ENCODE measurements at places on chromosomes 6 and 20.

DNA sequence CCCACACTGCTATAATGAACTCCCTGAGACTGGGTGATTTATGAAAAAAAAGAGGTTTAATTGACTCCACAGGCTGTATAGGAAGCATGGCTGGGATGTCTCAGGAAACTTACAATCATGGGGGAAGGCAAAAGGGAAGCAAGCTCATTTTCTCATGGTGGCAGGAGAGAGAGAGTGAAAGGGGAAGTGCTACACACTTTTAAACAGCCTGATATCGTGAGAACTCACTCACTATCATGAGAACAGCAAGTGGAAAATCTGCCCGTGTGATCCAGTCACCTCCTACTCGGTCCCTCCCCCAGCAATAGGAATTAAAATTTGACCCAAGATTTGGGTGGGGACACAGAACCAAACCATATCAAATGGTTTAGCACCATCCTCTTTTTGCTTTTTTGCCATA is 116.6 kb upstream of the CEP162 start:
- DNase-seq = no peak

DNA sequence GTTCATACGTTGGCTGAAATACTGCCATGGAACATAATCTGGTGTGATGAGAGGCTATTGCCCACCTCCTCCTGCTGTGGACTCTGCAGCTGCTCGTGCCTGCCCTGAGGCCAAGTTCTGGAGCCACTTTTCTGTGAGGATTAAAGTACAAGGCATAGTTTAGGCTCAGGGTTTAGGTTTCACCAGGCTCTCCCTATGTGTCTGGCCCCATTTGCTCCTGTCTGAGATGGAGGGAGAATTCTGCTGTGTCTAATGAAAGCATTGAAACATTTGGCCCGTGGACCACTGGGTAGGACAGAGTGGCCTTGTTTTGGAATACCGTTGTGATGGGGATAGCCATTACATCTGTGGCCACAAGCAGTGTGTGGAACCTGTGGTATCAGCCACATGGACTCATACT is 5.9 kb downstream of the WRNIP1 start:
- no peak for DNase-seq

DNA sequence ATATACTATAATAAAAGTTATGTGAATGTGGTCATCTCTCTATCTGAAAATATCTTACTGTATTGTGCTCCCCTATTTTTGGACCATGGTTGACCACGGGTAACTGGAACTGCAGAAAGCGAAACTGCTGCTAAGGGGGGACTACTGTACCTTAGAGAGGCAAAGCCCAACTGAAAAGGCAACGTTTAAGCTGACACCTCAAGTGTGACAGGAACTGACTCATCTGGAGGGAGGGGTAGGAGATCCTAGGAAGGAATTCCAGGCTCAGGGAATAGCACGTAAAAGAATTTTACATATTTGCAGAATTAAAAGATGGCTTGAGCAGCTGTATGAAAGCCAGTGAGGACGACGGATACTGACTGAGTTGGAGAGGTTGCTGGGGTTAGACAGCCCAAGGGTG is 34.8 kb downstream of the ELOVL2 start:
- peak; percentile 51 for DNase-seq

DNA sequence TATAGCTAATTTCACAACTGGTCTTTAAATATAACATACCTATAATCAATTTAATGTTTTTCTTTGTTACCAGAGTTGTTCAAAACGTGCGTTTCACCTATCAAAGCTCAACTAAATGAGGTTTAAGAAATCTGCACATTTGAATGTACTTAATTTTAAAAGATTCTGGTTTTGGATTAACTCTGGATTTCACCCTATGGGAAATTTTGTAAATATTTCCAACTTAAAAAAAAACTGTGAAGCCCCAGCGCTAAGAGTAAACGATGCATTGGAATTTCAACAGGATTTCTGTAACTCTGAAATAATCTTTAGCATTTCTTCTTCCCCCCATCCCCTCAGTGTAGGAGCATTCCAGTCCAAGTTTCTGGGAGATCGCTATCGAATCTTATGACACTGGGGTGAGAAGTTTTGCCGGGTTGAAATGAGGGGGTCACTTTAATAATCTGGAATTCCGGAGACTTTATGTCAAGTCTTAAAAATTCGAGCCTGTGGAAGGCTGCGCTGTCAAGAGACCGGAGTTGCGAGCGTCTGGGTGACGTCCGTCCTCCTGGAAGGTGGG is 643 bp upstream of the MAP3K4 start:
- no peak for DNase-seq

GRCh38 chr20:49545572-49545971 is 22.4 kb downstream of the PTGIS start:
- no peak for DNase-seq

- no peak for DNase-seq
Measured at GRCh38 chr20:21191839-21192238, 66.0 kb downstream of the KIZ start.

DNA sequence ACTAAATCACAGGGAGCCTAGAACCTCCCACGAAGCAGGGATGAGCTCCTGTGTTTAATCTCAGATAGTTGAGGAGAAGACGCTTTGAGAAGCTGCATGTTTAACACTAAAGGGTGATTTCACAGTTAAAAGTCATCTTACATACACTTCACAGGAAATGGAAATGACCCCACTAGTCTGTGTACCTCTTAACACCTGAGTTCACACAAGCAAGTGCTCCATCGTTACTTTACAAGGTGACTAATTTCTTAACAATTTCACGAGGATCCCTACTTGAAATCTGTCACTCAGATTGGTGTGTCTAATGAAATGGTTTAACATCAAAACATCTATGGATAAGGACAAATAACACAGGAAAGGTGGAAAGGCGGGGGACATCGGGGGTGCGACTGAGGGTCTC is 93.8 kb upstream of the RPS6KA2 start:
- no peak for DNase-seq

- peak; percentile 62 for DNase-seq
Measured at GRCh38 chr20:10611357-10611756, 62.4 kb downstream of the JAG1 start.

GRCh38 chr20:53664121-53664520 is 70.5 kb upstream of the ZNF217 start:
- DNase-seq = no peak

- DNase-seq = peak; percentile 59
Measured at GRCh38 chr20:38222231-38222922, 38.2 kb downstream of the KIAA1755 start.

DNA sequence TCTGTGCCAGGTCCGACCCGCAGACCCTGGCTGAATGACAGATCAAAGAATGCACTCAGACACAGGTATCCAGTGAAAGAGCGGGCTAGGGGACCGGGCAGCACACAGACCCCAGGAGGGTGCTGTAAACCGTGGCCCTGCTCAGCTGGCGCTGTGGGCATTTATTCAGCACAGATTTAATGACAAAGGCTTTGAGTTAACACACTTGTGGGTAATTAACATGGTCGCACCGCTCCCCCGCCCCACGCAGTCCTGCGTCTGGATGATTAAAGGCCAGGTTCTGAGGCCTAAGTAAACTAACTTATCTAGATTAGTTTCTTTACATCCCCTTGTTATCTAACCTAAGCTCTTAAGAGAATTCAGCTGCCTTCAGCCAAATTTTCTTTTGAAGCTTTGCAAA is 3.5 kb downstream of the MAK start:
- no peak for DNase-seq

GRCh38 chr6:157527471-157527907 is 146.5 kb downstream of the ZDHHC14 start:
- peak; percentile 62 for DNase-seq

- no peak for DNase-seq
Measured at GRCh38 chr6:146017672-146018071, 11.2 kb upstream of the GRM1 start.

DNA sequence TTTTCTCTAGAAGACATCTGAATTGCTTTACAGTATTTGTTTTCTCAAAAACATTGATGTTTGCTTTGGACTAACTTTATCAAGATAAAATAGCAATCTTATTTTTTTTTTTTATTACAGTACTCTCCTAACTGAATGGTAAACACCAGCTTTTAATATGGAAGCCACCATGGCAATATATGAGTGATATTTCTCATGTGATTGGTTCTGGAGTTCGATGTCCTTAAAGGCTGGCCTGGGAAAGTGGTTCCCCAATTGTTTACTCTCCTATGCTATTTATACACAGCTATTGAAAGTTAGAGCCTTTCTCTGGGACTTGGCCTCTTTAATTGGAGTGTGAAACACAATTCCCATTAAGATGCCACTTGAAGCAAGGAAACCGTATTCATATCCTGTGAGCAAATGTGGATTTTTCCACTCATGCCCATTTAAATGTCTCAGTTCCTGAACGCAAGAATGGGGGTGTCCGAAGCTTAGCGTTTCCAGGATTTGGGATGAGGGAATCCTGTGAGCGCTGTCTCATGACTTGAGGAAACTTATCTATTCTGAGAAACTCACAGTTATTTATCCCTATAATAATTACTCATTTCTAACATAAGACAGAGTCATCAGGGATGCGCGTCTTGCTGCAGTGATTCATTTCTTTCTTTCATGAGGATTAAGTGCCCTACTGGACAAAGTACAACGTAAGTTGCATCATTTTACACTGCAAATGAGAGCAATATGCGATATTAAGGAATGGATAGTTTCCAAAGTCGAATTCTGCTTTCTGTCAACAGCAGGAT is 143.3 kb upstream of the PREP start:
- DNase-seq = peak; percentile 34

- peak; percentile 53 for DNase-seq
Measured at GRCh38 chr6:37565267-37566110, 65.8 kb upstream of the CCDC167 start.

DNA sequence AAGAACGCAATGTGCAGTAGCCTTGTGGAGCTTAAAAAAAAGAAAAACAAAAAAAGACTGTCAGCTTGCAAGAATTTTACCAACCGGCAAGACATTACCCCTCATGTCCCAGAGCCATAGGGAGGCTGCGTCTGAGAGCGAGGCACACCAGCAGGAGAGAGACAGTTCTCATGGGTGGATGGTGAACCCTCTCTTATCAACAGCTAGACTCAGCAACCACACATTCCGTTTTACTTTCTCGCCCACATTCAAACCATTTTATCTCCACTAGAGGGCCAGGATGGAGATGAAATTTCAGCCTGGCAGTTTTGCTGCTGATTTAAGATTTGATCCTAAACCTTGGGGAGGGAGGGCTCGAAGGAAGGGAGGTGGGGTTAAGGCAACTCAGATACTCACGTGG is 247.0 kb downstream of the ATXN1 start:
- DNase-seq = peak; percentile 60

DNA sequence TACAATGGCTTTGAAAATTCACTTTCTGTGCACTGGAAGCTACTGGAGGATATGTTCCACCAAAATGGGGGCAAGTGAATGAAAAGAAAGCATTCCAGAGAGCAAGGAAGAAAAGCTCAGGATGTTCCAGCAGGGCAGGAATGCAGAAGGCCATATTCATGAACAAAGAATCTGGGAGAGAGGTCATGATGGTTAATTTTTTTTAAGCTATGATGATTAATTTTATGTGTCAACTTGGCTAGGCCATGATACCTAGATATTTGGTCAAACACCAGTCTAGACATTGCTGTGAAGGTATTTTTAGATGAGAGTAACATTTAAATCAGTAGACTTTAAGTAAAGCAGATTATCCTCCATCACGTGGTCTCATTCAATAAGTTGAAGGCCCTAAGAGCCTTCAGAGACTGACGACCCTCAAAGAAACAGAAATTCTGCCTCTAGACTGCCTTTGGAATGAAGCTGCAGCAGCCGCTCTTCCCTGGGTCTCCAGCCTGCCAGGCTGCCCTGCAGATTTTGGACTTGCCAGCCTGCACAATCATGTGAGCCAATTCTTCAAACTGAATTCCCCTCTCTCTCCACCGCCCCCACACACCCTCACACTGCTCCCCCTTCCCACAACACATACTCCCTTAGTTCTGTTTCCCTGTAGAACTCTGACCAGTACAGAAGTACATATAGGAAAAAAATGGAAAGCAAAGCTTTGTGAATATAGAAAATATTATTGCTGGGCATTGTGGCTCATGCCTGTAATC is 20.1 kb upstream of the GCM1 start:
- DNase-seq = no peak

Data from GM12865 (cell line).